ENCODE measurements at places on chromosomes 6 and 20.

DNA sequence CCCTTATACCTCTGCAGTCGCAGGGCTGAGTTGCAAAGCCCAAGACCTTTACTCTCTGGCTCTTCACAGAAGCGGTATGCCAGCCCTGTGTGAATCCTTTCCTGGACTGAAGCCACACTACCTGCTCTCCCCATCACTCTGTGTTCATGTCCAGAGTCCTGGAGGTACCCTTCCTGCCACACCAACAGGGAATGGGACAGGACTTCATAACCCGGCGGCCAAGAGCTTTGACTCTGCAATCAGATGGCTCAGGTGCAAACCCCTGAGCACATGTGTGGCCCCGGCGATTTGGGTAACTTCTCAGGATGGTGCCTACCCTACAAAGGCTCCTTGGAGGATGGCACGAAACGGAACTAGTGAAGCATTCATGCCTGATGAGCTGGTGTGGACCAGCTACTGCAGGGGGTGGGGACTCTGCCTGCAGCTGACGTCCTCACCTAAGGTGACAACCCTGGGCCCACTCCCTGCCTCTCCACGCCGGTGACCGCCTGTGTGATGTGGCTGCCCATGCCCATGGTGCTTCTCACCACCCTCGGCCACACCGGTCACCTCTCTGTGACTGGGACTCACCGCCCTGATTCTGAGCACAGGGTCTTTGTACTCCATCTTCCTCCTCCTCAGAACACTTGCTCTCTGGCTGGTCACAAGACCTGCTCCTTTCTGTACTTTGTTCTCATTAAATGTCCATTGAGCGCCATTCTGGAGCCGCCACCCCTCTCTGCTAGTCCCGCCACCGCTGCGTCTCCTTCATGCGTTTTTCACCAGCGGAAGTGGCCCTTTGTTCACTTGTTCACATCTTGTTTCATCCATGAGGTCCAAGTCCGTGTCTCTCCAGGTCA, 116.7 kb downstream of the SULF2 start:
- no peak for DNase-seq

- DNase-seq = no peak
Measured at GRCh38 chr6:119329794-119330180, 19.8 kb downstream of the MAN1A1 start.

DNA sequence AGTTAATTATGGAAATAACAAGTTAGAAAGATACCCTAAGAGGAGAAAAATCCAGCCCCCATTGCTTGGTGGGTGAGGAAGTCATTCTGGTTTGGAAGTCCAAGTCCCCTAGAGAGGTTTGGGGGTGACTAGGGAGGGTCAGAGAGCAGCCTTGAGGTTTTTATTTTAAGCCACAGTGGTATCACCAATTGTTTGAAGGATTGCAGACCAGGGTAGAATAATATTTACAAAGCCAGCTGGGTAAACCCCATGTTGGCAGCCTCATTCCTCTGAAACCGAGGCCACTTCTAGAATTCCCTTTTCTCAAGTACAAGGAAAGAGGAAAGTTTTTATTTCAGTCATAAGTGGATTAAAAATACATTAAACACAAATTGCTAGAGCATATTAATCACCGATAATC, 99.7 kb downstream of the TMEM170B start:
- DNase-seq = no peak

DNA sequence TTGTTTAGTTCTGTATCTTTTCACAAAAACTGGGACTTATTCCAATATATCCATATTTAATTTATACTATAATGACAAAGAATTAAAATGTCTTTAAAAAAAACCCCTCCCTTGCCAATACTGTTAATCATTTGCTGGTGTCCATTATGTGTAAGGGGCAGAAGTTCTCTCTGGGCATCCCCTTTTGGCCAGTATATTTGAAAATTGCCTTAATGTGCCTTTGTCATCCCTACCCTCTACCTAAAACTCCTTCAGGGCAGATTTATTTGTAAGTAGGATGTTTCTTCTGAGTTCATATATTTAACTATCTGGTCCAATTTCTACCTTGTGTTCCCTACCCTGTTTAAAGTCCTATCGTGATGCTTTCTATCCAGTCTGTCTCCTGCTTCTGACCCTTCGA, 62.9 kb downstream of the ARHGAP18 start:
- DNase-seq = no peak

DNA sequence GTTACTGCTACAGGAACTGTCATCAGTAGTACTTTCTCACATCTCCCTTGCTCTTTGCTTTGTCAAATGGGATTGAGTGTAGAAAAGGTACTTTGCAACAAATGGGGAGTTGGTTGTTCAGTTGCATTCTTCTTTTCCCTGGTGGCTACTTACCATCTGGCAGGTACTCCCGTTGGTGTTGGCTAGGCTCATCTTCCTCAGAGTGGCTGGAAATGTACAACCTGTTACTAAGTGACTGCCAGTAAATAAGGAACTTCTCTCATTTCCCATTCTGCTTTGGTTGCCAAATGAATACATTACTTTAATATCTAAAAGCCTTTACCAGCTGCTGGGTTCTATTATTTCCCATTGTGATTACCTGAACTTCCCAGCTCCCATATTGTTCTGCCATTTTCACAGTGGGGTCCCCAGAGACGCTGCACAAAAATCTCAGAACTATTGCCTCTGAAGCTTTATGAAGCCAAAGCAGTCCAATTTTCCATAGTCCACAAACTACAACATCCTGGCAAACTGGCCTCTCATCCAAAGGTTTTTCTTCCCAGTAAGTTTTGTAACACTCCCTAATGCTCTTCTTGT, 229.7 kb upstream of the HTR1E start:
- DNase-seq = no peak

GRCh38 chr20:11234181-11234580, 560.4 kb upstream of the JAG1 start:
- no peak for DNase-seq

DNA sequence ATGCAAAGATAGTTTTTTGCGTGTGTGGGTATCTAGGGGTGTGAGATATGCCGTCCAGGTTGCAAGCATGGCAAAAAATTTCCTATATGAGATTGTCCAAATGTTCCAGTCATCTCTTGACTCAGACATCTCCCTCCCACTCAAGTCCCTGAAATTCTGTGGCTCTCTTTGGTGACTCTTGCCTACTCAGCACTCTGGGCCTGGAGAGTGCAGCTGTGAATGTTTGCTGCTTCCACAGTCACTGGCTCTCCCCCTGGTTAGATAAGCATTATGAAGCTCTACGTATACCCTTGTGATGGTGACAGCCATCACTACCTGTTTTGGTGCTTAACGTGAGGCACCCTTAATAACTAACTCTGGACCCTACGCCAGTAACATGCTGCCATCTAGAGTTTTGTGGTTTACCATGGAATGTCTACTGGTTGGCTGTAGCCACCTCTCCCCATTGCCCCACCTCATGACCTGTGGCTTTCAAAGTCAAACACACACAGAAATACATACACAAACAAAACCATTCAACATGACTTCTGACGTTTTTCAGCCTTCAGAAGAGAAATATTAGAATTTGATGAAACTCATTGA, 621.9 kb upstream of the CITED2 start:
- no peak for DNase-seq

GRCh38 chr6:40160826-40161225, 226.6 kb upstream of the MOCS1 start:
- peak; percentile 66 for DNase-seq

DNA sequence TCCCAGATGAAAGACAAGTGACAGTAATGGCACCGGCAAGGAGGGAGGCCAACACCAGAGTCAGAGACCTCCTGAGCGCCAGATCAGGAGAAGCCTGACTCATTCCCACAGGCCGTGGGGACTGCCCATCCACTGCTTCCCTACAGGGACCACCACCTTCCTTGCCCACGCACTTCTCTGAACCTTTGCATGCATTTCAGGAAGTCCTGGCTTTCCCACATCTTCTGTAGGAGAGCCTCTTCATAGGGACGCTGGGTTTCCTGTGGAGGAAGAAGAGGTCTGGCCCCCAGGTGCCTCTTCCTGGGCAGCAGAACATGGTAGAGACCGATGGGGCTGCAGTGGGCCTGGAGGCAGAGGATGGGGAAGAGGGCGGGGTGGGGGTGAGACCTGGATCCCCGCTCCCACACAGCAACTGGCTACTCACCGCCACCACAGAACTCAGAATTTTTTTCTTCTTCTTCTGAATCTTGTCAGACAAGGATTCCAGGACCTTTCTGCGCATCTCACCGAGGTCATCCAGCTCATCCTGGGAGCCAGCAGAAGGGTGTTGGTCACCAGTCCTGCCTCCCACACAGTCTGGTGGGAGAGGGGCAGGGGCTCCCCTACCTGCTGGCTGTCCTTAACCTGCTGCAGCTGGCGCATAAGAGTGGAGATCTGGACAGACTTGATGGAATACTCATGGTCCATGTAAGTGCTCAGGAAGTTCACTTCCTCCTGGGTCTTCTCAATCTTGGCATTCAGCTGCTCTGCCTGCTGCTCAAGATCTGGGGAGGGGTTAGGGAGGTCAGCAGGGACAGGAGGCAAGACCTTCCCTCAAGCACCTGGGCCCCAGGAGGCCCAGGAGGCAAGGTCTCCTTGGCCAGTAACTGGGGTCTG, 13.7 kb downstream of the C20orf96 start:
- no peak for DNase-seq

GRCh38 chr20:43538878-43539700, 19.7 kb upstream of the SGK2 start:
- no peak for DNase-seq

DNA sequence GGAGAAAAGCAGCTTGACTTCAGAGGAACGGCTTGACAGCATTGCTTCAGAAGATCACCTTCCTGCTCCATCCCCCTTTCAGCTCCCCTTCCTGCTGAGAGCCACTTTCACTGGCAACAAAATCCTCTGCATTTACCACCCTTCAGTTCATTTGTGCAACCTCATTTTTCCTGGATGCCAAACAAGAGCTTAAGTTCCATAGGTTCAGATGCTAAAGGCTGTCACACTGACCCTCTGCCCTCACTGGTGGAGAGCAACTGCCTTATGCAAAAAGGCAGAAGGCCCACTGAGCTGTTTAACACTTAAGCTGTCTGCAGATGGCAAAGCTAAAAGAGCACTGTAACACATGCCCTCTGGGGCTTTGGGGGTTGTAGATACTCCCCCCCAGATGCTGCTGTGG, 131.2 kb upstream of the SPACA1 start:
- DNase-seq = no peak

- peak; percentile 57 for DNase-seq
Measured at GRCh38 chr6:33815854-33816253, 12.1 kb upstream of the MLN start.

DNA sequence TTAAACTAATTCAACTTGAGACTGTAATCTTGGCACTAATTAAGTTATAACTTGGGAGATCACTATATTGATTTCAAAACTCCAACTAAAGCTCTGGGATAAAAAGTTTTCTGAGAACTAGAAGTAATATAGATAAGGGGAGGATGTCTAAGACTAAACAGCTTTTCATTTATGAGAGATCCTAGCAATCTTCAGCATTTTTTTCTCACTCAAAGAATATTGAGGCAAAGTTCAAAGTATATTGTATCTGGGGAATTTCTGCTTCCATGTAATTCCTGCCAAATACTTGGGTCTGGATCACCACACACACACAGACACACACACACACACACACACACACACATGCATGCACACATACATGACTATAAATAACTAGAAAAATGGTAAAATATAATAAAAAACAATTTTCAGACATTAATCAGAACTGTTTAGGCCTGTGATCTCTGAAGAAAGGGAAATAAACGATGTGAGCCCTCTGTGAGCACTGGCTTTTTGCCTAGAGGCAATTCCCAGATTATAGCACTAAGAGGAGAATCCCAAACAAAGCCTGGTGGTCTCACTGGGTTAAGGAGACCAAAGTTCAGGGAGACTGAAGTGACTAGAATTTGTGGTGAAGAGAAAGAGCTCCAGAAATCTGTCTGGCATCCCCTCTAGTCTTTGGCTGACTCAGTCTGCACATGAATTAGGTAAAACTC, 92.8 kb downstream of the ADAT2 start:
- no peak for DNase-seq

GRCh38 chr20:2694008-2694471, 1.5 kb downstream of the EBF4 start:
- DNase-seq = no peak

Measured in DMS79 treated with DMSO at 0.1 percent for 48 hours (cell line).